Melanocyte of skin (primary cell): ENCODE measurements at places on chromosomes 13 and 19. TPM values are rescaled to one million over a fixed set of nuclear protein-coding genes. Genes with fewer than 3 reads are reported as not detected.

Gene SULT2A1
- not detected in 2 replicates for total RNA-seq

Gene FXYD7
- not detected in 2 replicates for total RNA-seq

Gene LHB
- total RNA-seq: 0.69 TPM in 1 of 2 replicates, not detected in the other

Gene ZNF471
- total RNA-seq: 3.1 and 6.2 TPM in 2 replicates

Gene PSG1
- 0.36 TPM in 1 of 2 replicates, not detected in the other for total RNA-seq

Gene IL12RB1
- 0.31 and 2.0 TPM in 2 replicates for total RNA-seq

Gene C3
- total RNA-seq: 2.0 and 2.6 TPM in 2 replicates

Gene DCT
- 1,297 and 2,247 TPM in 2 replicates for total RNA-seq

Gene BICRA
- total RNA-seq: 7.3 and 10.5 TPM in 2 replicates

Gene ZNF302
- 10.7 and 16.8 TPM in 2 replicates for total RNA-seq

Gene JAK3
- total RNA-seq: 2.7 and 3.2 TPM in 2 replicates
